ENCODE measurements at places on chromosomes 4 and X.

DNA sequence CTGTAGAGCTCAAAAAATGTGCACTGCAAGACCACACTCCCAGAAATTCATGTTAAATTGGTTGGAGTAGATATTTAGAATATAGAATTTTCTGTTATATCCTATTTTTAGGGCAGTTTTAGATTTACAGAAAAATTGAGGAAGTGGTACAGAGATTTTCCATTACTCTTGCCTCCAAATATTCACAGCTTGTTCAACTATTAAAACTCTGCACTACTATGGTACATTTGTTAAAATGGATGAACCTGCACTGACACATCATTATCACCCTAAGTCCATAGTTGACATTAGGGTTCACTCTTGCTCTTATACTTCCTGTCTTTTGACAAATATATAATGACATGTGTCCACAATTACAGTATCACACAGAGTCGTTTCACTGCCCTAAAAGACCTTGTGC lies 1724.5 kb downstream of the C4orf33 start:
- no peak for DNase-seq

GRCh38 chr4:45621971-45622370 lies 501.9 kb downstream of the GABRG1 start:
- DNase-seq, result no peak

DNA sequence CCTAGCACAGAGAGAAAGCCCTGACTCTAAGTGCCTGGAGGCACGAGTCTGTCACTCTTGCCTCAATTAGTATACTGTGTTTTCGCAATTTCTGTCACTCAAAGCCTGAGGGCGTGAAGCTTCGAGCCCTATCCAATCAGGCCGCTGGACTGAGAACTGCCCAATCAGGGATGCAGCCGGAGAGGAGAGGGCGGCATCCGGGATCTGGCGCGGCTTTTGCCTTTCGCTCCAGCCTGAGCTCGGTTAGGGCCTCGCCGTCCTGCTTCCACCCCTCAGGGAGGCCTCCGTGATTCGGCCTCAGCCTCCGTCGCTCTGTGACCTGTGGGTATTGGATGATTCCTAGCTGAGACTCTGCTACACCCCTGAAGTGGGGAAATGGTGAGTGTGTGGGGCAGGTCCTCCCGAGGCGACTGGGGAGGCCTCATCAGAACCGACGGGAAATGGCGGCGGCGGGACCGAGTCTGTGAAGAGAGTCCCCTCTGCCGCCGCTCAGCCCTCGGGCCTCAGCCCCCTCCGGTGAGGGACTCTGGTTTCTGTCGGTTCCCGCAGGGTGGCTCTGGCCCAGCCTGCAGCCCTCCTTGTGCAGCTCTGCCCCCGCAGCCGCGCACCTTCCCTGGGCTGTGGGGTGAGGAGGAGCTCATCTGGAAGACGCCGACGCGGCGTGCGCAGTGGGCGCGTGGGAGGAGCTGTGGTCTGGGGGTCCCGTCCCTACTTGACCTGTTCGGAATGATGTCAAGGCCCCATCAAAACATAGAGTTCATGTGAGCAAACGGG lies 48.5 kb downstream of the ZNF141 start:
- no peak for DNase-seq

DNA sequence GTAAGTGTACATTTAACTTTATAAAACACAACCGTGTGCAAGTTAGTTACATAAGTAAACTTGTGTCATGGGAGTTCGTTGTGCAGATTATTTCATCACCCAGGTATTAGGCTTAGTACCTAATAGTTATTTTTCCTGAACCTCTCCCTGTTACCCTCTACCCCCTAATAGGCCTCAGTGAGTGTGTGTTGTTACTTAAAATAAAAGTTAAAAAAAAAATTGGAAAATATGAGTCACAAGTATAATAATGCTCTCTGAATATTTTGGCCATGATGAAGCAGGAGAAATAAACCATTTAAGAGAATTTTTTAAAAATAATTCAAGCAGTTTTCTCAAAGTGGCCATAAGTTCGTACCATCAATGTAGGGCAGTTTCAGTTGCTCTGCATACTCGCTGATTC lies 105.1 kb upstream of the GRID2 start:
- DNase-seq, result no peak

DNA sequence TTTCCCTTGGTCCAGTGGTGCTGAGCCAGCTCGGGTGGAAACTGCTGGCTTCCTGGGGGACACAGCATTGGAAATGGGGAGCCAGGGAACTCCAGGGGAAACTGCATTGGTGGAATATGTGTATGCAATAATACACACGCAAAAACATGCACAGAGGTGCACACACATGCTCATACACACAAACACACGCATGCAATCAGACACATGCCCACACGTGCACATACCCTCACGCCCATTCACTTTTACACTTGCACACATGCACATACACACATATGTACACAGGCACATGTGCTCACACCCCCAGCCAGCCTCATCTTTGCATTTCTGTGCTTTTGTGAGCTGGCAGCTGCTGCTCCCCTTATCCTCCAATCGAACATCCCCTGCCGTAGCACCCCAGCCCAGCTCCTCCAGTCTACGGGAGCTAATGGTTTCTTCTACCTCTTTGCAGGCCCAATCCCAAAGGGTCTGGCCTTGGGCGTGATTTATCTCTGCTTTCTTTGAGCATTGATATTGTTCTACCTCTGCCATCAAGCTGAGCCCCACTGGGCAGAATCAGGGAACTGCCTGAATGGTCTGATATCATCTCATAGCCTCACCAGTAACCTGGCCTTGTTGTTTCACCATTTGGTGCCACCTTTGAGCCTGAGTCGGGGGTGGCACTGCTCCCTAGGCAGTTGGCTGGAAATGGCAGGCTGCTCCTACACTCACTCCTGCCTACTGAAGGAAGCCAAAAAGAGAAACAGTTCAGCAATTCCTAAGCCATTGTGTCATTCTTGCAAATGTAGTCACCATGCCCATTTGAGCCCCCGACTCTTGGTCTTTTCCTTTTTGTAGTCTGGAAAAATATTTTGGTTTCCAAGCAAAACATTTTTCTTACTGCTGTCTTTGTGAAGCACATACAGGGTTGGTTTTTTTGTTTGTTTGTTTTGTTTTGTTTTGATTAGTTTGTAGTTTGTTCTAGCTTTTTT lies 104.4 kb upstream of the MAMLD1 start:
- DNase-seq, result no peak

- peak; percentile 15 for DNase-seq
Measured at GRCh38 chrX:119512146-119512800, 44.0 kb downstream of the SLC25A5 start.
